ENCODE measurements at places on chromosomes 3 and 15. TPM values are rescaled to one million over a fixed set of nuclear protein-coding genes. Genes with fewer than 3 reads are reported as not detected.

Gene ADAMTS17
- total RNA-seq: 0.39 TPM

Gene USP19
- total RNA-seq: 75.7 TPM

Gene BOC
- 17.9 TPM for total RNA-seq

Gene SAMMSON
- not detected for total RNA-seq

Gene CILP
- not detected for total RNA-seq

DNA sequence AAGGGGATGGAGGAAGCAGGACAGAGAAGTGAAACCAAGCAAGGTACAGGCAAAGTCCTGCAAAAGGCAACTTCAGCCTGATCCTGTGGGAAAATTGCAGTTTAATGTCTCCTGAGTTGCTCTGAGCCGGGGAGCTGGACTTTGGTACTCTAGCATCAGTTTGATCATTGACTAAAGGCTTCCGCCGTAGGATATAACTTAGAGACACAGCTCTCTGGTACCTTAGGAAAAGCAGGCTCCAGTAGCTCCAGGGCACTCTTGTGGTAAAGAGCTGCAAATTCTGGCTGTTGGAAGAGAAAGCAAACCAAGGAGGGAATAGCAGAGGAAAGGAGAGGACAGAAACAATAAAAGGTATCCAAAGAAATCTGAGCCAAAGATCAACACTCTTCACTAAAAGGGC is 521.1 kb downstream of the PLOD2 start:
- no peak overlapping the region for H3K27ac ChIP-seq
- no peaks in the 10 kb centered on the region for H3K4me1 ChIP-seq
- DNase-seq: no peak
- peaks cover 6% of the 10 kb centered on the region for H3K27me3 ChIP-seq
- no peaks in the 10 kb centered on the region for H3K36me3 ChIP-seq

DNA sequence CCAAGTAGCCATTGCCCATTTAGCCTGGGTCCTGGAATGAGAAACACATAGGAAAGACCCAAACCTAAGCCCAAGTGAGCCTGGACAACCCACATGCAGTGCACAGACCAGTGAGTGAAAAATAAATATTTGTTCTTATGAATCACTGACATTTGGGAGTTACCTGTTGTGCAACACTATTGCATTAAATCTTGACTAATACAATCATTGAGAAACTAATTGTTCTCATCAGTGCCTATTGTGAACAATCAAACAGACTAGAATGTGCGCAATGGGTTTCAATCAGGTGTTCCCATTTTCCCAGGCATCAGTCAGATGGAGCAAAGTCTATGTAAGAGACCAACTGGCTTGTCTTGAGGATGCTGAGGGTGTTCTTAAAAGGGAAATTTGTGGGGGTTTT is 54.7 kb upstream of the CNOT10 start:
- peaks cover 2% of the 10 kb centered on the region for H3K36me3 ChIP-seq
- H3K4me3 ChIP-seq: no peak overlapping the region
- H3K4me1 ChIP-seq: peaks cover 7% of the 10 kb centered on the region
- DNase-seq: no peak
- H3K27ac ChIP-seq: no peak overlapping the region

DNA sequence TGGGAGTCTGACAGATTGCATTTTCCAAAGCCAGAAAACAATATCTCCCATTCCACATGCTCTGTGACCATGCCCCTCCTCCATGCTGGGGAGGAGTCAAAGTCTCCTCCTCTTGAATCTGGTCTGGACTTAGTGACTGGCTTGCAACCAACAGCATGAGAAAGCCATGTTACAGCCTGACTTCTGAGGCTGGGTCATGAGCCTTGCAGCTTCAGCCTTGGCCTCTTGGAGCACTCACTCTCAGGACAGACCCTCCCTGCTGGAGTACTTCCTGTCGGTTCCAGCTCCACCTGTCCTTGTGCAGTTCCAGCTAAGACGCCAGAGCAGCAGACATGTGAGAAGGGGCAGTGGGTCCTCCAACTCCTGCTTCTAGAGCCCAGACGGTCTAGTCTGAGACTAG is 49.7 kb upstream of the RBSN start:
- no peaks in the 10 kb centered on the region for H3K36me3 ChIP-seq
- DNase-seq: no peak
- H3K4me1 ChIP-seq: no peaks in the 10 kb centered on the region
- H3K27me3 ChIP-seq: peaks cover 64% of the 10 kb centered on the region

DNA sequence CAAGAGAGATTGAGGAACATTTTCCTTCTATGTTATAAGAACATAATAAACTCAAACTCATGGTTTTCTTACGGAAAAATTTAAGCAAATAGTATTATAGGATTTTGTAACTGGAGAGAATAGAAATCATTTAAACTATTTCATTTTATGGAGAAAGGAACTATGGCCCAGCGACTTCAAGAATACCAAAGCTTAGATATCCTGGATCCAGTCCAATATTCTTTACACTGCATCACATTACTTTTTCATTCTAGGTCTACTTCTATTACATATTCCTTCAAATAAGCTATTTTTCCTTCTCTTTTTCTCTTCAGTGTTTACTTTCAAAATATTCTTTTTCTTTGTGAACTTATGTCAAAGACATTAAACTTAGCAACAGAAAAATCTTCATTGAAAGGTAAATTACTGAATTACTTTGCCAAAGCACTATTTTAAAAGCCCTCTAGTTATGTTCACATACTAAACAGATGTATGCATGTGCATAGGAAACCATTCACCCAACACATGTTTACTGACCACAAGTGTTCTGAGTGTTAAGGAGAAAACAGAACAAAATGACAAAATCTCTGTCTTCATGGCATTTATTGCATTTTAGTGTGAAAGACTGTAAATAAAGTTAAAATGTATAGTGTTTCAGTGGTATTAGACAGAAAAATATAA is 20.4 kb downstream of the KPNA4 start:
- no peaks in the 10 kb centered on the region for H3K36me3 ChIP-seq
- H3K27ac ChIP-seq: peak overlapping the region; percentile 70
- no peak overlapping the region for H3K4me3 ChIP-seq

Measured in osteocyte (in vitro differentiated cells).